ENCODE measurements at places on chromosomes 16 and 17.

DNA sequence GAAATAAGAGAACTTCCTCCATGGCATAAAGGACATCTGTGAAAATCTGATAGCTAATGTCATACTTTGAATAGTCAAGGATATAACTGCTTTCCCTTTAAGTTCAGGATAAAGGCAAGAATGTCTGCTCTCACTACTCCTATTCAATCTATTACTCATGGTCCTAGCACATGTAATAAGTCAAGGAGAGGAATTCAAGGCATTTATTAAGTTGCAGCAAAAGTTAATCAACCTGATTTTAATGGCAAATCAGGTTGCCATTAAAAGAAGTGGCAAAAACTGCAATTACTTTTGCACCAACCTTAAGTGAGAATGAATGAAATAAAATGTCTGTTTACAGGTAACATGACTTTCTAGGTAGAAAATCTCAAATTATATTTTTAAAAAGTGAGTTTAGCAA, 225.9 kb downstream of the CNTNAP4 start:
- no peak for DNase-seq

DNA sequence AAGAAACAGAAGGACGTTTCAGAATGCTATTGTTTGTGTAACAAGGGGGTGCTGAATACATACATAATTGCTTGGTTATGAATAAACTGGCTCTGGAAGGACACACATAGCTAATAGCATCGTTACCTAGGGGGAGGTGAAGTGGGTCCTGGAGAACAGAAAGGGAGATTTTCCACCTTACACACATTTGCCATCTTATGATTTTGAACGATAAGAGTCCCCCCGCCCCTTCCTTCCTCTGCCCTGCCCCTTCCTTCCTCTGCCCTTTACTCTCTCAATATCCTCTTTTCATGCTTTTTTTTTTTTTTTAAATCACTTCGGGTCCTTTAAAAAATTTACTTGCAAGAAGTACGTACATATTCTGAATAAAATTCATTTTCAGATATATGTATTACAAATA, 902 bp upstream of the DHRS7B start:
- peak; percentile 83 for DNase-seq

- DNase-seq, result no peak
Measured at GRCh38 chr17:4584101-4584916, at the start of gene SMTNL2. Gene SMTNL2 (plus strand): TSS chr17:4584529. CDS start chr17:4584606, 77 bp downstream.

GRCh38 chr16:31734265-31734664, 139.3 kb upstream of the ZNF267 start:
- DNase-seq, result no peak

GRCh38 chr17:73391331-73392265, 79.8 kb upstream of the CDC42EP4 start:
- no peak for DNase-seq

- no peak for DNase-seq
Measured at GRCh38 chr16:74431516-74431915, 10.2 kb upstream of the CLEC18B start.

GRCh38 chr17:81125573-81126081, 39.7 kb upstream of the PVALEF start:
- no peak for DNase-seq

GRCh38 chr17:75205793-75206163, 299 bp downstream of the NUP85 start:
- no peak for DNase-seq

DNA sequence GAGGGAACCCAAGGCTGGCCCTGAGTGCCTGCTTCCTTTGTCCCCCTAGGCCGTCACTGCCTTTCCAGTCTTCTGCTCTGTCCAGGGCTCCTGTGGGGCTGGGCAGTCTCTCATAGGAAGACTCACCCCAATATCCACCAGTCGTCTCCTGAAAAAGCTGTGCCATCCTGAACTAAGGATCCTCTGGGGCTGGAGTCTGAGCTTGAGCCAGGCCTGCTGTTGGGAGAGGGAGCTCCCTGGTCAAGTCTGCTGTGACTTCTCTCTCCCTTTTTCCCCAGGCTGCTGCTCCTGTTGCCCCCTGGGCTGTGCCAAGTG, 963 bp downstream of the MT1H start:
- DNase-seq, result no peak

DNA sequence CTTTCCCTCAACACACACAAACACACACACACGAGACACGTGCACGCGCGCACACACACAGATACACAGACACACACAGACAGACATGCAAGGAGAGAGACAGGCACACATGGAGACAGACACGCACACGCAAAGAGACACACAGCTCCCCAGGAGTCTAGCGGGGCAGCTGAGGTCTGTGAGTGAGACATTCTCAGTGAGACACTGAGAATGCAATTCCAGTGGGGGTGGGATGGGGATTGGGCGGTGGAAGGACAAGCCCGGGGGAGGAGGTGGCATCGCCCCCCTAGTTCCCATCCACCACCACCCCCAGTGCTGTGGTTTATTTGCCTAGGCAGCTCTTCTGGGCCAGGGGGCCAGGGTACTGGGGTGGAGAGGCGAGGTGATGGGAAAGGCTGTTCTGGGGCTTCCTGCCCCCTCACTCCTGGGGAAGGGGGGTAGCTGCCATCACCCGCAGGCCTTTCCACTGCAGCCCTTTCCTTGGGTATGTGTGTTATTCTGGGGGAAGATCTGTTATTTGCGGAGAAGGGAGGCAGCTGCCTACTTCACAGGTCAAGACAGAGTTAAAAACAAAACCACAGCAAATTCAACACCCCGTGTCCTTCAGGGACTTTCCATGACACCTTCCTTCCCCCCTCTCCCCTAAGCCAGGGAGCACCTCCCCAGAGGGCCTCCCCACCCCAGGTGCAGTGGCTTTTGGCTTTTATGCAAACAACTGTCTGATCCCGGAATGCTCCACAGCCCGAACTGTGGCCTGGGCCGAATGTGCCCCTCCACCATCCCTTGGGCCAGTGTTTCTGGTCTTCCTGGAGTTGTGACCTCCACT, 18.0 kb downstream of the GRB7 start:
- peak; percentile 85 for DNase-seq

DNA sequence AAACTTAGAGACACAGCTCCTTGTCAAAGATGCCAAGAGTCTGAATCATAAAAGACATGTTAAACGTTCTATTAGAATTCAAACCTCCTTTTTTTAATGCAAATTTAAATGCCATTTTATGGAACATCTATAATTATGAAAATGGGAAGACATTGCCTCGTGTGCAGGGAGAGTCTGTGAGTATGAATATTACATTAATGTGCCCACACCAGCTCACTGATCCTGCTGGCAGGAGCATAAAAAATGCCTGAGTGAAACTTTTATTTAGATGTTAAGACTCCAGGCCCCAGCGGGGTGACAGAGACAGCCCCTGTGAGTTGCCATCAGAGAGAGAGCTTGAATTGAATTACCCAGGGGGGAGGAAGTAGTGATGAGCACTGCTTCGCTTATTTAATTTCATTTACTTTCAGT, 84.8 kb downstream of the SNX11 start:
- no peak for DNase-seq

DNA sequence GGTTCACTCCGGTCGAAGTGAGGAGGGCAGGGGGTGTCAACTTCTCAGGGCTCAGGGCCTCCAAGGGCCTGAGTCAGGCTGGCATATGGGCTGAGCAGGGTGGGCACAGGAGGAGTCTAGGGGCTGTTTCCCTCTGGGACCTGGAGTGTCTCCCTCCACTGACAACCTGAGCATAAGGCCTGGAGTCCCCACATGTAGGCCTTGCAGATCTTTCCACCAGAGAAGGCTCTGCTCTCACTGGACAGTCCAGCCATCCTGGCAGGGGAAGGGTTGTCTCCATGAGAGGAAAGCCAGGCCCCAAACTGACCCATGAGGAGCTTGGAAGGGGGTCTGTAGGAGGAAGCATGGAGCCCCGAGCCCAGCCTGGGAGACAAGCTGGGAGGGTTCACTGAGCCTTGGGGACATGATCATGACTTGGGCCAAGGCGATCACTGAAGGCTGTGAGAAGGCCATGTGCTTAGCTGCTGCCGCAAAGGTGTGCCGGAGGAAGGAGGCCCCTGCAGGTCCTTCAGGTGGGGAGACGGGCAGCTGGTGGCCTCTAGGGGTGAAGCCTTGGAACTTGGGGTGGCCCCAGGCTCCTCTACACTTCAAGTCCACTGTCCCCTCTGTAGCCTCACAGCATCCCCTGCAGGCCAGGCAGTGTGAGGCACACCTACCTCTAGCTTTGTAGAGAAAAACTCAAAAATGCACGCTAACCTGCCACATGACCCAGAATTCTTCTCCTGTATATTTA, 9.9 kb downstream of the CMTM2 start:
- peak; percentile 80 for DNase-seq

DNA sequence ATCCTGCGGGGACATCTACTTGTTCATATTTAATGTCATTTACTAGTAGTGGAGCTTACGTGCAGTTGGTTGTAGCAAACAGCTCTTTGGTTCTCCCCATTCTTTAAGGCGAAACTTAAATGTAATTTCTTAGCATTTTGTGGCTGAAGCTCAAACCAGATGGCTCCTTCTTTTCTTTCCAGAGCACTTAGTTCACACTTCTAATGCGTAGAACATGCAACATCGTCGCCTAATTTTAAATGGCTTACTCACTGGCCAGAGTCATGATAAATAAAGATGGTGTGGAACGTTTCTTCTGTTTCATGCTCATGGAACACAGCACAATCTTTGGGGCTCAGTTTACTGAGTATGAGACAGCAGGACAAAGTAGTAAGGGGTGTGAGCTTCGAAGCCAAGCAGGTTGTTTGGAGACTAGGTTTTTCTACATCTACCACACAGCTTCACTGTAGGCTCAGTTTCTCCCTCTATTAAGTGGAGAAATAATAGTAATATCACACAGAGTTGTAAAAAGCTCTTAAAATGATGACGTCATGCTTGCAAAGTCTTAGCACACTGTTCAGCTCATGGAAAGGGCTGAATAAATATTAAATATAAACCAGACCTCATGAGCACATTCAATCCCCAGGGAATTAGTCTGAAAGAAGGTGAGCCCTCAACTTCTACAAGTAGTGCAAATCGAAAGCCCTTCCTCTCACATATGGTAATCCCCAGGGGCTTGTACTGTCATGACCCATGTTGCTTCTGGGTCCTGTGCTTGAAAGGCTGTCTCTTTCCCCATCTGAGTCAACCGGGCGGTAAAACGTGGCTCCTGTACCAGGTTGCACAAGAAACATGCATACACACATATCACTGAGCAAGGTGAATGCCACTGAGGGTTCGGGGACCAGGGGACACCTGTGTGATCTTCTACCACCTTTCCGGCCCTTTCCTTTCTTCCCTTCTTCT, 384.3 kb downstream of the CDH13 start:
- DNase-seq, result no peak

DNA sequence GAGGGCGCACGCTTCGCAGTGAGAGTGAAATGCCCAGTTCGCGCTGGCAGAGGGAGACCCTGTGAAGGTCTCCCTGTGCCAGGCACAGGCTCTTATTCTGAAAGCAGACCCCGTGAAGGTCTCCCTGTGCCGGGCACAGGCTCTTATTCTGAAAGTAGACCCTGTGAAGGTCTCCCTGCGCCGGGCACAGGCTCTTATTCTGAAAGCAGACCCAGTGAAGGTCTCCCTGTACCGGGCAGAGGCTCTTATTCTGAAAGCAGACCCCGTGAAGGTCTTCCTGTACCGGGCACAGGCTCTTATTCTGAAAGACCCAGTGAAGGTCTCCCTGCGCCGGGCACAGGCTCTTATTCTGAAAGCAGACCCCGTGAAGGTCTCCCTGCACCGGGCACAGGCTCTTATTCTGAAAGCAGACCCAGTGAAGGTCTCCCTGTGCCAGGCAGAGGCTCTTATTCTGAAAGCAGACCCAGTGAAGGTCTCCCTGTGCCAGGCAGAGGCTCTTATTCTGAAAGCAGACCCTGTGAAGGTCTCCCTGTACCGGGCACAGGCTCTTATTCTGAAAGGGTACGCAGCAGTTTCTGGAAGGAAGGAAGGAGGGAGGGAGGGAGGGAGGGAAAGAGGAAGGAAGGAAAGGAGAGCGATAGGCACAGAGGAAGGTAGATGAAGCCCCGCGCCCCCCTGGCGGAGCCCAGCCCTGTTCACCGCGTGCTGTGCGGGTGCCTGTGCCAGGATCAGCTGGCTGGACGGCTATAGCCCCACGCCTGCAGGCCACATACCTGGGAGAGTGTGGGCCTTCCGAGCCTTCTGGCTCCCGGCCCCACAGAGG, 55.3 kb downstream of the WDR45B start:
- peak; percentile 85 for DNase-seq

DNA sequence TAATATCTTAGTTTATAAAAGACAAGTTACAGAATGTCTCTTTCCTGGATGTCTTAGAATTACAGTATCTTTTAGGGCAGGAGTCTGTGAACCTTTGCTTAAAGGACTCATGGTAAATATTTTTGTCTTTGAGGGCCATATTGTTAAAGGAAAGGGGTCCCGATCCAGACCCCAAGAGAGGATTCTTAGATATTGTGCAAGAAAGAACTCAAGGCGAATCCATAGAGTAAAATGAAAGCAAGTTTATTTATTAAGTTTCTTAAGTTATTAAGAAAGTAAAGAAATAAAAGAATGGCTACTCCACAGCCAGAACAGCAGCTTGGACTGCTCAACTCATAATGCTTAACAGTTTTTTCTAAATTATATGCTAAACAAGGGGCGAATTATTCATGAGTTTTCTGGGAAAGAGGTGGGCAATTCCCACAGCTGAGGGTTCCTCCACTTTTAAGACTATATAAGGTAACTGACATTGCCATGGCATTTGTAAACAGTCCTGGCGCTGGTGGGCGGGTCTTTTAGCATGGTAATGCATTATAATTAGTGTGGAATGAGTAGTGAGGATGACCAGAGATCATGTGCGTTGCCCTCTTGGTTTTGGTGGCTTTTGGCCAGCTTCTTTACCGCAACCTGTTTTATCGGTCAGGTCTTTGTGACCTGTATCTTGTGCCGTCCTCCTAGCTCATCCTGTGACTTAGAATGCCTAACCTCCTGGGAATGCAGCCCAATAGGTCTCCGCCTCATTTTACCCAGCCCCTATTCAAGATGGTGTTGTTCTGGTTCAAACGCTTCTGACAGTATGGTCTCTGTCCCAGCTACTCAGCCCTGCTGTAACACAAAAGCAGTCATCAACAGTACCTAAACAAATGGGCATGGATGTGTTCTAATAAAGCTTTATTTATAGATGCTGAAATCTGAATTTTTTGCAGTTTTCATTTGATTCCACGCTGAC, 53.2 kb downstream of the BMERB1 start:
- DNase-seq, result no peak

GRCh38 chr16:67456391-67457081, 24.4 kb downstream of the ATP6V0D1 start:
- no peak for DNase-seq

DNA sequence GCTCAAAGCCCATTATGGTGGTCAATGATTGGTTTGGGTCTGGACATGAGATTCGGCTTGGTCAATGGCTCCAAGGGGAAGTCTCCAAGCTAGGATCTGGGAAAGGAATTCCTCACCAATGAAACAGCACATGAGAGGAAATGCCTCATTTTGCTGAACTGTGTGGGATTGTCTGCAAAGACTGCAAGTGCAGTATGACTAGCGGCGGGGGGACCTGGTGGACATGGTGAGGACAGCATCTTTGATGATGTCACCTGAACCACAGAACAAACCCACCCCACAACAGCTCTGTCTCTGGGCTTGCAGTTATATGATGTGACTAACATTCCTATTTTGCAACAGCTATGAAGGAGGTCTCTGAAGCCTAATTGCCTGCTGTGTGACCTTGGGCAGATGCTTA, 50.6 kb upstream of the NKD1 start:
- no peak for DNase-seq

- DNase-seq, result no peak
Measured at GRCh38 chr17:7755095-7755890, 37.7 kb downstream of the DNAH2 start.

- no peak for DNase-seq
Measured at GRCh38 chr17:74297941-74298340, 23.9 kb downstream of the DNAI2 start.
